Stimulated activated CD4-positive, alpha-beta T cell treated with anti-CD3 and anti-CD28 coated beads, Interleukin-1b, Interleukin-23, amount 100 ng/mL, for 1 hour (primary cell): ENCODE measurements at places on chromosomes 4 and X.

DNA sequence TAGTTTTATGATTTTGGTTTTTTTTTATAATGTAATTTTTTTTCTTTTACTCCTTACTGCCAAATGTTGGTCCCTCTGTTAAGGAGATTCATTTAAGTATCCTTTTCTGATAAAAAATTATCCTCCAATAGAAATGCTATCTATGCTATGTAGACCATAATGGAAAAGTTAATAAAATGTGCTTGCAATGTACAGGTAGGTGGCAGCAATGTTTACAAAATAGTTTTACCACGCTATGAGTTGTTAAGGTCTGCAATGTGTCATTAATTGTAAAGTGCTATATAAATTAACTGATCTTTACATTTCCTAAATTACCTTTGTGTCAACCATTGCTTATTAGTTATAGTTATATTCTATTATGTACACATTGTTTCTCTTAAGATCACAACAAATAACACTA is 3.8 kb upstream of the CENPC start:
- DNase-seq = no peak

GRCh38 chrX:153462291-153462690 is 8.1 kb downstream of the HAUS7 start:
- DNase-seq = no peak

DNA sequence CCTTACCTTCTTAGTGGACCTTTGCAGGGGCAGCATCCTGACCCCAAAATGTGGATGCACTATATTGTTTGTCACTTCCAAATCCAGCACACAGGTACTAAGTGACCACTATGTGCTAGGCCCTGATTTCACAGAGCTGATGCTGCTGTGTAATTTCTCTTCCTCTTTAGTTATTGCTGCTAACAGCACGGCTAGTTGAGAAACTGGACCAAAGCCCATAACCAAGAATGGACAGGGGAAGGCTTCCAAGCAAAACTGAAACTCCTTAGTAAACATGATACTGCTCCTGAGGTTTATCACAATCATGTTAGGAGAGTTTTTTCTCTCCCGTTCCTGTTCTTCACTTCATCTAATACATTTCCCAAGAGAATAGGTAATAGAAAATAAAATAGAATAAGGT is 172.9 kb upstream of the TTC29 start:
- DNase-seq = no peak

DNA sequence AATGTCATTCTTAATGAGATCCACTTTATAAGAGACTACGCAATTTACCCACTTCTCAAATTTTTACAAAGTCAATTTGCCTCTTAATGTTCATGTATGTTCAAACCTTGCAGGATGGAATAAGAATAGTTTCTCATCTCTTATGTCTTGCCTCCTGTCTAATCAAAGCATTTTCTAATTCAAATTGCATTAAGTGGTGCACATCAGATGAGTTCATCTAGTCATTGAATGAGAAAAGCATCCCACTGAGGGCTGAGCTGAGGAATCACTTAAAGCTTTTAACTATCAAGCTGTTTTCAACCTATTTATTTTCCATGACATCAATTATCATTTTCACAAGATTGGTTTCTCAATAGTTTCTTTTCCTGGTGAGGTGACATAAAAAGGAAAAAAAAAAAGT is 1964.0 kb downstream of the PCDH7 start:
- DNase-seq = no peak

- DNase-seq = no peak
Measured at GRCh38 chr4:103757631-103758030, 37.8 kb upstream of the TACR3 start.
